ENCODE measurements at places on chromosomes 7 and 10.

GRCh38 chr7:41693150-41693997 is 9.5 kb downstream of the INHBA start:
- DNase-seq: no peak

DNA sequence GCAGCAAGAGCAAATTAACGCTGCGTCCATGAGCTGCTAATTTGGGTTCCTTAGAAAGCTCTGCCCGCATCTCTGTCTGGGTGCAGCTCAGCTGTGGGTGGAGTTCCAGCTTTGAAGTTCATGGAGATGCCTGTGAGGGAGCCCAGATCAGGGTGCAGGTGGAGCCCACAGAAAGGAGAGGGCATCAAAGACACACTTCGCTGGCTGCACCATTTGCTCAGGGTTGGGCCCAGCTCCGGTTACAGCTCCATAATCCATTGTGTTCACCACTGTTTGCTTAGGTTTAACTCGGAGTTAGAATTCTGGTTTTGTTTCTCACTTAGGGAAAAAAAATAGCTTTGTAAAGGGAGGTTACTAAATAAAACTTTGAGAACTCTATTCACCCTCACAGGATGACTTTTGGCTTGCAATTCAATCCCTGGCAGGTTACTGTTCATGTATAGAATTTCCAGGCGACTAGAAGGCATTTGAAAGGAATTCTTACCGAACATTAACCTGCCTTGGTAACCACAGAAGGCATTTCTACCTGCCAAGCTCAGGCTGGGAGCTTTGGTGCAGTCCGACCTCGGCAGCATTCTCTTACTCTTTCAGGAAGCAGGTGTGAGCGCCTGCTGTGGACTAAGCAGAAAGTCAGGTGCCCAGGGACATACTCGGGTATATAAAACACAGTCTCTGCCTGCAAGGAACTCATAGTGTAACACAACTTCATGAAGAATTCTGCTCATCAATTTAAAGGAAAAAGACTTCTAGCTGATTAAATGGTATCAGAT is 179.5 kb upstream of the RNF32 start:
- DNase-seq: no peak

DNA sequence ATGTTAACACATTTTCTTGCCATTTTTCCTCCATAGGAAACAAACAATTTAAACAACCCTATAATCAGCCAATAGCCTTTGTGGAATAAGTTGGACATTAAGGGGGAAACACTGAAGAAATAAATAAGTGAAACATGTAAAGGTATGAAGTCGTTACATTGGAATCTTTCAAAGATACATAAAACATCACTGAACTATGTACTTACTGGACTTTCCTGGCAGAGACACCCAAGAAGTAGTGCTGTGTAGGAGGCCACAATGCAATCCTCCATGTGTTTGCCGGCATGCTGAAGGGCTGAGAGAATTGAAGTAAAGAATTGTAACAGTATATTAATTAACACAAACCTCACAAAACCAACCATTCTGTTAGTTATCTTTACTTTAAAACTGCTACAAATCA is 76.5 kb upstream of the GRID1 start:
- DNase-seq: no peak

DNA sequence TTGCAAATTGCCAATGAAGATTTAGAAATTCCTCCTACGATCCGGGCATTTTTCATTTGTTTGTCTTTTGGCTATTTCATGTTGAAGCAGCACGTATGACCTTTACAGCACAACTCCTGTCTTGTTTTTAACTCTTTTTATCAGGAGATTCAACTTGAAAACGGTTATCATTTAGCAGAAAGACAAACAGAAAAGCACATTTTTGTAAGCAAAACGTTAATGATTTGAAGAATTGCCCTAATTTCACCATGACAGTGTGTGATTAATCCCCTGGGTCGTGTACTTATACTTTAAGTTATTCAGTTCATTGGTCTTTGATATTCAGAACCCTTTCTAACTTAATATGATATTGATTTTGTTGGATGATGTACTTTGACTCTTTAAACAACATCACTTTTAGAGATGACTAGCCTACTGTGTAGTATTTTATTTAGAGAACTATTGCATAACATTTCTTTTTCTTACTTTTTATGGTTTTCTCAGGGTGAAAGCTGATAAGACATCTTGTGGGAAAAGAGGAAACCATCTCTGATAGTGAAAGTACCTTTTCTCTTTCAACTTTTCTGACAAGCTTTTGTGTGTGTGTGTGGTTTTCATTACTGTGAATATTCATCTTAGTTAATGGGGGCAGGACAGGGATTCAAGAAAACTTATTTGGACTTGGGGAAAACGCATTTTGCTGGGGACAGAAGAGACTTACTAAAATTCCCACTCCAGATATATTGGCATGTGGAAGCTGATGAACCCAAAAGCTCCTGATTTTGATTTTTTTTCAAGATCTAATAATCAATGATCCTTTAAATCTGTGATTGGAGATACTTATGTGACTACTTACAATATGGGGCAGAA is 8.1 kb downstream of the HHEX start:
- no peak for DNase-seq

- no peak for DNase-seq
Measured at GRCh38 chr7:157690058-157690832, 353.4 kb downstream of the DNAJB6 start.

DNA sequence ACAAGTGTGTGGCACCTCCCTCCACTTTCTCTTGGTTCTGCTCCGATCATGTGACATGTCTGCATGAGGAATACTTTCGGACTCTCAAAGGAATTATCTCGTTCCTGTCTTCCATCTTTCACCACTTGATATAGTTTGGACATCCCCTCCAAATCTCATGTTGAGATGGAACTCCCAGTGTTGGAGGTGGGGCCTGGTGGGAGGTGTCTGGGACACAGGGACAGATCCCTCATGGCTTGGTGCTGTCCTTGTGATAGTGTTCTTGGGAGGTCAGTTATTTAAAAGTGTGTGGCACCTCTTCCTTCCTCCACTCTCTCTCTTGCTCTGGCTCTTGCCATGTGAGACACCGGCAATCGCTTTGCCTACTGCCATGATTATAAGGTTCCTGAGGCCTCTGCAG is 166.4 kb downstream of the GFRA1 start:
- no peak for DNase-seq

DNA sequence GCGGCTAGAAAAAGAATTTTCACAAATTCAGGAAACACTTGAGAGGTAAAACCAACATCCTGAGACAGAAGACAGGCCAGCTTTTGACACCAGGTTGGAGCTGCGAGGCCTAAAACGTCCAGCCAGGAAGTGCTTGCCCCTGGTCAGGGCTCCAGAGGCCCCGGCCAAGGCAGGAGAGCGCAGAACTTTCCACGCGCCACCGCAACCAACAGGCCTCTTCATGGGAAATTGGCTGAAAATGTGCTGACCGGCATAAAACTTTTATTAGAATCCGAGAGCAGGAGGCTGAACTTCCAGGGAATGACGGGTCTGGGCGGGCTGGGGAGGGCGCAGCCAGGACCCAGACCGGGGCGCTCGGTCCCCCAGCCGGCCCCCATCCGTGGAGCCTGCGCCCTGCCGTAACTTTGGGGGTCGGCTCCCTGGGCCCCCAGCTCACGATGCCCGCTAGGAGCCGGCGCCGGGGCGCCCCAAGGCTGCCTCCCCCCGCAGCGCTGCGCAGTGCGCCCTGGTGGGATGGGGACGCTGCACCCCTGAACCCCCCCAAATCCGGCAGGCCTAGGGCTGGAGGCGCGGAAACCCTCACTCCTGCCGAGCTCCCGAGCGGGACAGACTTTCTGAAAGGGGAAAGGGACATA is 414.0 kb upstream of the MKI67 start:
- DNase-seq: no peak

DNA sequence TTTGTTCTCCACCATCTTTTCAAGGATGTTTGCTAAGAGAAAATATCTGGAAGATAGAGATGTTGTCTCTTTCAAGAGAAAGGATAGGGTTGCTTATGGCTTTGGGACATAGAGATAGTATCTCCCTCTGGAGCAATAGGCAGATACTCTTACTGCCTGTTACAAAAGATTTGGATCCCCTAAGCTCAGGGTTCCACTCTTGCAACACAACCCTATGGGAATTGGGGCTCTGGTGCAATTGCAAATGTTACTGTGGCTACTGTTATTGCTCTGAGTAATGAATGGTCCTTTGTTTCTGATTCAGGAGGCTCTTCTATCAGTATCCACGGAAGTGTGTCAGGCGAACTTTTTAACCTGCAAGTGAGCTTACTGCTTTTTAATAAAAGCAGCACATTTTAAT is 88.8 kb downstream of the GPR85 start:
- DNase-seq: no peak

GRCh38 chr7:5541087-5541992 is 117.7 kb upstream of the TNRC18 start:
- no peak for DNase-seq

GRCh38 chr7:17915796-17916195 is 24.5 kb downstream of the SNX13 start:
- no peak for DNase-seq

DNA sequence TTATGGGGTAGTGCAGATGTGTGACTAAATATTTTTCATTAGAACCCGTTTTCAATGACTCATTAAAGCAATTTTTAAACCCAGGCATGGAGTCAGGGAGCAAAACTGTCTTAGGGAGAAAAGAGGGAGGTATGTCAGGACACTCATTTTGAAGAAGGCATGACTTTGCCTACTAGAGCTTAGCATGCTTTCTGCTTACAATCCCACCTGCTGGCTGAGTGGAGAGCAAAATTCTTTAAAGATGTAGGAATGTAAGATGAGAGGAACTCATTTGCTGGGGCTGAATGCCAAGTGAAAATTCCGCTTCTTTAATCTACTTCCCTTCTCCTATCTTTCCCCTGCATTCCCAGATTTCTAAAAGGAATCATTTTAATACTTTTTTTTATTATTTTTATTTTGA is 232.6 kb downstream of the GALNT17 start:
- no peak for DNase-seq

DNA sequence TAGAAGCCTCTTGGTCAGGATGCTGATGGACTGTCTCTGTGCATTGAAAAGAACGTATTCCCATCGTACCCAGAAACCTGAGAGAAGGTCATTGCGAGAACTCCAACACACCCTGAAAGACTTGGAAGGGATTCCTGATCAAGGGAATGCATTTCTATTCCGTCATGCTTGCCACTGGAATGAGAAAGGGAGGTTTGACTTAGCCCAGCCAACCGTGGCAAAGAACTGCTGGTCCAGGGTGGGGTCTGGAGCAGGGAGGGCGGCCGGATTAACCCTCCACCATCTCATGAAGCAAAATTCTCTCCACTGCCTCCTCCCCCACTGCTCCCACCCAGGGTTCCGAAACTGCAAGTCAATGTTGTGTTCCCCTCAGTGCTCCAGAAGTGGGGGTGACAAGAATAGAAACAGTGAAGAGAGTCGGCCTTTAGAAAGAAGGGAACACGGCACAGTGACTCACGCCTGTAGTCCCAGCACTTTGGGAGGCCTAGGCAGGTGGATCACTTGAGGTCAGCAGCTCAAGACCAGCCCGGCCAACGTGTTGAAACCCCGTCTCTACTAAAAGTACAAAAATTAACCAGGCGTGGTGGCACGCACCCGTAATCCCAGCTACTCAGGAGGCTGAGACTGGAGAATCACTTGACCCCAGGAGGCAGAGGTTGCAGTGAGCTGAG is 137.5 kb upstream of the MGMT start:
- no peak for DNase-seq

DNA sequence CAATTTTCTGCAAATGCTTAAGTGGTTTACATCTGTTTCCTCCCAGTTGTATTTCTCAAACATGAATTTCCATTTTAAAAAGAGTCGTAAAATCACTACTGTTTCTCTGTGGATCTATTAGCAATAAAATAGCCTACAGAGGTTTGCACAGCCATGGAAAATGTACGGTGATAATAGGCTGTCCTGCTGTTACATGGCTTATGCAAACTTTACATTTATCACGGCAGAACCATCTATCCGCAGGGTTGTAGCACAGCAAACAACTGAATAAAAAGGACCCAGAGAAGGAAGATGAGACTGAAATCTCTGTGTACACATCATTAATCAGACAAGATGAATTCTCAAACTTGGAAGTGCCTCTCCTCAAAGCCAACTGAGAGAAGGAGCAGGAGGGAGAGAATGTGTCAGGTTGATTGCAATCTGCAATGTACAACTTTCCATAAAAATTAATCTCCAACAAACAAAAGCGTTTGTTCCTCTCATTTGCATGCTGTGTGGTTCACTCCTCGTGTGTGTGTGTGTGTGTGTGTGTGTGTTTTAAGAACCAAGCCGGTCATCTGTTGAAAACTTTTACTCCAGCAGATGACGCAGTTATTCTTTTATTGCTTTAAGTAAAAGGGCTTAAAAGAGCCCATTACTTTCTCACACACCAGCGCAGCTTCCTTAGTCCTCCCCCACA is 279.3 kb downstream of the SKAP2 start:
- DNase-seq: no peak

DNA sequence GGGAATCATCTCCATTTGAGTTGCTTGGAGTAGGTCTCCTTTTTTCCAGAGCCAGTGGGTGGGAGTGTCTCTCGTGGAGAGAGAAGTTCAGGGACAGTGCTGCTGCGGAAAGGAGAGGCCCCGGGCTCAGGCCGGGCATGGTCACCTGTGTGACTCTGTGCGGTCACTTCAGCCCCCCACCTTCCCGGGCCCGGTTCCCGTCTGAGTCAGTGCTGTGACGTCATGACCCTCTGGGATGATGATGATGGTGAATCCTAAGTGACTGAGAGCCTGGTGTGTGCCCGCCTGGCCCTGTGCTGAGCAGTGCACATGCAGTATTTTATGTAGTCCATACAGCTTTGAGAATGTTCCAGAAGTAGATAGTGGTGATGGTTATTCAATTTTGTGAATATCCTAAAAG is 32.6 kb upstream of the AP5Z1 start:
- no peak for DNase-seq

DNA sequence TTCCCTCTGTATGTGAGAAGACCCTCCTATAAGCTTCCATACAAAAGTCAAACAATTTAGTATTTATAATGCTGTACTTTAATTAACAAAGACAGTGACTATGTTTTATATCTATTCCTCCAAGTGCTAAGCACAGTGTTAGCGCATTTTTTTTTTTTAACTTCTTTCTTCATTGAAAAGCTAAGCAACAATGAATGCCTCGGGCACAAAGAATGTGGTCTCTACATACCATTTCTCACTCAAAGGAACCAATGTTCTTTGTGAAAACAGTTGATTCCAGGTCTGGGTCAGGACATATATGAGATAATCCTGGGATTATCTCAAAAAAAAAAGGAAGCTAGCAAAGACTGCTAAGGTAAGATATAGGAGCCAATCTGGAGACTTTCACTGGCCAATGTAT is 26.2 kb upstream of the REEP3 start:
- DNase-seq: no peak

DNA sequence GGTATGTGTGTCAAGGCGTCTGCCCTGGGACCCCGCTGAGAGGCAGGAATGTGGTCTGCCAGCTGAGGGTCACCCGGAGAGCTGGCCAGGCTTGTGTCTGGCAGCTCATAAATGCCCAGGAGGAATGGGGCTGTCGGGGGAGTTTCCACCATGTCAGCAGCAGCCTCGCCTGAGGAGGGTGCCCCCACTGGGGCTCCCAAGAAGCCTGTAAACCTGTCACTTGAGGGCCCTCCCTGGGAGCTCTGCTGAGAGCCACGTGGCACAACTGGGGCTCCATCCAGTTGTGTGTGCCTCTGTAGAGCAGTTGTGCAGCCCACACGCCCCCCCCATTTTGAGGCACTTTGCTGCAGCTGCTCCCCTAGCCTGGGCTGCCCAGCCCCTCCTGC is 70.6 kb downstream of the NEURL1 start:
- no peak for DNase-seq
